ENCODE measurements at places on chromosomes 7 and 10.

DNA sequence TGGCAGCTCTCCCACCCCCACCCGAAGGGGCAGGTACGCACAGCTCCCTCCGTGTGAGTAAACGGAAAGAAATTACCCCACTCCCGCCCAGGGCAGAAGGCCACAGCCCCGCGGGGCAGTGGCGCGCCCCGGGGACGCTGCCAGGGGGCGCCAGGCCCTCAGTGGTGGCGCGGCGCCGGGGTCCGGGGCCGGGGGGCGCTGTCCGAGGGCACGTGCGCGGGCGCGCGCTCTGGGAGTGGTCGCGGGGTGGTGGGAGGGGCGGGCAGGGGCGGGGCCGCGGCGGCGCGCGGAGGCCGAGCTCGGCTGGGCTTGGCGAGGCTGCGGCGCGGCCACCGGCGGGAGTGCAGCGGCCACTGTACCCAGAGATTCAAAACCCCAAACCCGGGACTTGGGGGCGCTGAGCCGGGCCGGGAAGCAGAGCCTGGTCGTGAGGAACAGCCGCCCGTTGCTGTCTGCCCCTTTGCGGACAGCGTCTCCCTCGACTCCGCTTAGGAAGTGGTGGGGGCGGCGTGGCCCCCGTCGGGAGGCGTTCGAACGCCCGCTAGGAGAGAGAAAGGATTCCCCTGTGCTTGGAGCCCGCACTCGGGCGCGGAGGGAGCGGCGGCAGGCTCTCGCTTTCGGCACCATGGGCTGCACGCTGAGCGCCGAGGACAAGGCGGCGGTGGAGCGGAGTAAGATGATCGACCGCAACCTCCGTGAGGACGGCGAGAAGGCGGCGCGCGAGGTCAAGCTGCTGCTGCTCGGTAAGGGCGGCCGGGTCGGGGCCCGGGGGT is at the start of gene GNAI1:
TSS of gene GNAI1 (plus strand) at position 296 of the 773 bp plus-strand sequence. CDS start at position 626, 330 bp downstream.
- DNase-seq = no peak

DNA sequence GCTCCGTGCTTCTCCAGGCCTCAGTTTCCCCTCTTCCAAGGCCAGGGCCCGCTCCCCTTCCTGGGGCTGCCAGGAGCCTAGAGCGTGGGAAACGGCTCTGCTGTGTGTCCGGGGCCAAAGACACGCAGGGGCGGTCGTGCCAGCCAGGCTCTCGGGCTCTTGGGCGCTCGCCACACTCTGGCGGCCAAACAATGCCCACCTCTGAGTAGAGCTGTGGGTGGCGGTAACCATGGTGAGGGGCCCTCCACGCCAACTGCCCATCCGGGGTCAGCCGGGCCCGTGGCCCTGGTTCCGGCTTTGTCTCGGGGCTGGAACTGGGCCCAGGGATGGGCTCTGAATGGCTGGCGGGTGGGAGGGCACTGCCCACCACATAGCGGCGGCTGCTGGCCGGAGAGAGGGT is 16.0 kb downstream of the GRIFIN start:
- DNase-seq = no peak

- DNase-seq = no peak
Observed at GRCh38 chr7:158312789-158313188, 274.8 kb downstream of the PTPRN2 start.

DNA sequence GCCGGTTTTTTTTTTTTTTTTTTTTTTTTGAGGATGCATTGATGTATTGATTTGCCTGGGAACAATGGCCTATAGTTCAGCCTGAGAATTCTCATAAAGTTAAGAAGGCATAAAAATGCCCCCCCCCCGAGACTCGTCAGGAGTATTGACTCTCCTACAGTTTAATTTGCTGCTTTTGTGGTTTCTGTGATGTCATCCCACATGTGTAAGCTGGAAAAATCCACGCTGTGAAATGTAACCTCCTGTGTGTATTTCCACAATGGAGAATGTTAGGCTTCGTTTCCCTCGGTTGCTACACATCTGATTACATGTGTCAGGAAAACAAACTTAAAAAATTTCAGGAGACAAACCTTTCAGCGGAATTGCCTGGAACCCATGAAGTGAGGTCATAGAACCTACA is 117.9 kb downstream of the FANK1 start:
- no peak for DNase-seq

DNA sequence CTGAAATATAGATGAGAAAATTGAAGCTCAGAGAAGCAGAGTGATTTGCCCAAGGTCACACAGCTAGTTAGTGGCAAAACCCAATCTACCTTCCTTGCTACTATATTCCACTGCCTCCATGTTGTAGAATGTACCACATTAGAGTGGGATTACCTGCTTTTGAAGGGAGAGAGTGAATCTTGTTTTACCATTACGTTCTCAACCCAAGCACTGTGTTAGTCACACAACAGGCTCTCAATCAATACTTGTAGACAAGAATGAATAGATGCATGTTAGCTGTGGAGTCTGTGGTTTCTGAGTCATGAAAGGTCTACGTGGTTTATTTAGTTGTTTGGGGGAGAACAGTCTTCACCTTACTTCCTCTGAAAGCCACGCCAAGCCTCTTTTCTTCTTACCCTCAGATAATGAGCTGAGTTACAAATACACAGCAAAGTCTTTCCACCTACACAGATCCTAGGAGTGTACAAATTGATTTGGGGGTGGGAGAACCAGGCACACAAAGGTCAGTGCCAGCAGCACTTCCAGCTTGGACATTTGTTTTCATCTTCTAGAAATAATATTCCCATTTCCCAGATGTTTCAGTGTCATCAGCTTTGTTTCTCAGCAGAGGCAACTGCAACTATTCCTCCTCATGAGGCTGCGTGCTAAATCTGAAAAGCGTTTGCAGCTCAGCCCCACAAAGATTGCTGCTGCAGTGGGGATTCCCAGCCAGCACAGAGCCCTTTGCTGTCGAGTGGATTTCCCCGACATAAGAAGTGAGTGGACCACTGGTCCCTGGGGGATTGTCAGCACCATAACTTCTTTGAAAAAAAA is 71.5 kb upstream of the ADO start:
- no peak for DNase-seq

- no peak for DNase-seq
Observed at GRCh38 chr10:6411436-6411835, 168.6 kb downstream of the PRKCQ start.

DNA sequence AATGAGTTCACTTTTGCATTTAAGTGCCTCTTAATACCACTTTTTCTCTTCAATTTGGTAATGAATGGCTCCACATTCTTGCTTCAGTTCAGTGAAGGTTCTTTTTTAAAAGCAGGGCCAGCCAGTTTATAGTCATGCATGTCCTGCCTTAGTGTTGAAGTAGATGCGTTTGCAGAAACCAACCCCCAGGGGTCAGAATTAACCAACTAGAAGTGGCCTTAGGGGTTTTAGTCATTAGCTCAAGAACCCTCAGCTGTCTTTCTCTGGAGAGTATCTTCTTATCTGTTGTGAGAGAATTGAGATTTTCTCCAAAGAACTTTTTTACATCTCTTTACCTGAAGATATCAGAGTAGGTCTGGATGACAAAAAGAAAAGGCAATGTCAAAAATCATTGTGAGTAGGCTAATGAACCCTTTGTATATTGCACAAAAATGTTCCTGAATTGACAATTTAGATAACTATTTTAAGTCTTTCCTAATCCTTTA is 82.2 kb downstream of the PIK3CG start:
- no peak for DNase-seq

Measured in thoracic aorta (tissue), 2 donors.